GM10248 (cell line): ENCODE measurements at places on chromosomes 7 and 10.

GRCh38 chr10:34213193-34213804 lies 601.8 kb downstream of the PARD3 start:
- DNase-seq = no peak

DNA sequence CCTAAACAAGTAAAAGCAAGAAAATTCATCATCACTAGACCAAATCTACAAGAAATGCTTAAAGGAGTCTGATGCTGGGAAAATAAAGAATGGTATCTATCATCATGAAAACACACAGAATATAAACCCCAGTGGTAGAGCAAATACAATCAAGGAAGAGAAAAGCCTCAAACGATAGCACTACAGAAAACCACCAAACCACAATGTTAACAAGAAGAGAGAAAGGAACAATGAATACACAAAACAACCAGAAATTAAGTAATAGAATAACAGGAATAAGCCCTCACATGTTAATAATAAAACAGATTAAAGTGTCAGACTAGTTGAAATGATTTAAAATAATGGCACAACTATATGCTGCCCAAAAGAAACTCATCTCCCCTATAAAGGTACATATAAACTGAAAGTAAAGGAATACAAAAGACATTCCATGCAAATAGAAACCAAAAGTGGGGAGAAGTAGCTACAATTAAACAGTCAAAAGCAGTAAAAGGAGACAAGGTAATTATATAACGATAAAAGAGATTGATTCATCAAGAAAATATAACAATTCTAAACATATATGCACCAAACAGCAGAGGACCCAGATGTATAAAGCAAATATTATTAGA lies 77.3 kb downstream of the JMJD1C start:
- DNase-seq = peak; percentile 23

- no peak for DNase-seq
Observed at GRCh38 chr7:93711926-93712325, 137.4 kb upstream of the CALCR start.

- no peak for DNase-seq
Observed at GRCh38 chr10:119132521-119133345, 28.8 kb downstream of the DENND10 start.

DNA sequence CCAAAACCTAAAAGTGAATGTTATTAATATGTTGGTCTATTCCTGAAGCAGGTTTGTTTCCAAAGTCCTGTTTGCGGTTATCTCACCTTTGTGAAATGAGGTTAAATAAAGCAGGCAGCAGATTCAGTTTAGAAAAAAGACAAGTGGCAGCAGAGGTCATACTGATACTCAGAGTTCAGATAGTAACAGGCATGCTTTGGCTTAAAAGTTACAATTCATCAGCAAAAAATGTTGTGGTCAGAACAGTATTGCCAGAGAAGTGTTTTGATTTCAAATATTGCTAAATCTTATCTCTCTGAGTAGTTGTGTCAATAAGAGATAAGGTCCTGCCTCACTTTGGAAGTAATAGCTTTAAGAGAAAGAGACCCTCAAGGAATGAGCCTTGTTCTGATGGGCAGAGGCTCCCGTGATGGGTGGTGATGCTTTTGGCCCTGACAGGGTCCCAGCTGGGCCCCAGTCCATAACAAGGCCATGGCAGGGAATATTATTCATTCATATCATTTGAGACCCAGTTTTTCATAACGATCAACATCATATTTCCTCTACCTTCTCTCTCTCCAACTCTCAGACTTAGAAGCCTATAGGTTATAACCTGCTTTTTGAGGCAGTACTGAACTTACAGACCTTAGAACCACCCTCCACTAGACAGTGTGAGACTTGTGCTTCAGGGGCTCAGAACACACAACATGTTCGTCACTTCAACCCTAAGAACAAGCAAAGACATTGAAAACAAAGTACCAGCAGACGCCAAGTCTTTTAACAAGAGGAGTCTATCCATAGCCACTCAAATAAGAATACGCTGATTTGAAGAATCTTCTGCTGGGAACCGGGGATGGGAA lies 58.5 kb upstream of the AHR start:
- DNase-seq = no peak
